ENCODE measurements at places on chromosomes 7 and 10. TPM values are rescaled to one million over a fixed set of nuclear protein-coding genes. Genes with fewer than 3 reads are reported as not detected.

EDRF1 gene
- 22.4 TPM for total RNA-seq

STEAP1B gene
- 4.7 TPM for total RNA-seq

CXCL12 gene
- 83.5 TPM for total RNA-seq

PNLIP gene
- 1.0 TPM for total RNA-seq

SDK1 gene
- 3.7 TPM for total RNA-seq

PRLHR gene
- total RNA-seq: not detected

HOXA7 gene
- total RNA-seq: 1.6 TPM

SAMD9L gene
- total RNA-seq: 4.2 TPM

LIPK gene
- total RNA-seq: not detected

SEMA4G gene
- total RNA-seq: 0.52 TPM

HECTD2 gene
- total RNA-seq: 14.6 TPM

AKR1C4 gene
- not detected for total RNA-seq

PNLIPRP2 gene
- total RNA-seq: not detected

SLC13A1 gene
- total RNA-seq: not detected

RBM20 gene
- 6.3 TPM for total RNA-seq

UCN3 gene
- total RNA-seq: not detected

INMT gene
- 35.5 TPM for total RNA-seq

SLC26A4 gene
- 0.52 TPM for total RNA-seq

NPY gene
- total RNA-seq: 3.1 TPM

GRIFIN gene
- total RNA-seq: not detected

MAT1A gene
- total RNA-seq: not detected

RAPGEF5 gene
- total RNA-seq: 29.7 TPM

CLDN4 gene
- total RNA-seq: not detected

MICU1 gene
- 57.9 TPM for total RNA-seq

TMEM229A gene
- total RNA-seq: not detected

PYROXD2 gene
- 11.0 TPM for total RNA-seq

ZNF680 gene
- 17.7 TPM for total RNA-seq

LDB3 gene
- 87.7 TPM for total RNA-seq

GNG11 gene
- 20.4 TPM for total RNA-seq

GTF2I gene
- 122 TPM for total RNA-seq

CPA2 gene
- total RNA-seq: 0.52 TPM

SMKR1 gene
- total RNA-seq: not detected

CYP26C1 gene
- total RNA-seq: not detected

AMPH gene
- total RNA-seq: 9.4 TPM

ZNF716 gene
- not detected for total RNA-seq

CDHR1 gene
- total RNA-seq: under 0.01 TPM

CYP2E1 gene
- 1.0 TPM for total RNA-seq

PANK1 gene
- total RNA-seq: 17.7 TPM

COL13A1 gene
- total RNA-seq: 13.0 TPM

IFIT1B gene
- total RNA-seq: 2.1 TPM

TEX36 gene
- total RNA-seq: not detected

ZNF365 gene
- total RNA-seq: under 0.01 TPM

PTPN20 gene
- 3.7 TPM for total RNA-seq

KCND2 gene
- 2.6 TPM for total RNA-seq

OTUD1 gene
- total RNA-seq: 13.0 TPM

CPXM2 gene
- total RNA-seq: 0.52 TPM

SLC4A2 gene
- 31.3 TPM for total RNA-seq

OR9A2 gene
- total RNA-seq: not detected

HOGA1 gene
- 1.6 TPM for total RNA-seq

FZD1 gene
- 11.5 TPM for total RNA-seq

TBX20 gene
- 1.0 TPM for total RNA-seq

PTN gene
- 21.9 TPM for total RNA-seq

NPSR1 gene
- 1.6 TPM for total RNA-seq

Measured in skeletal muscle tissue (tissue), 5 donors.